ENCODE measurements at places on chromosomes 12 and 14.

GRCh38 chr12:94185801-94186200 lies 37.4 kb downstream of the PLXNC1 start:
- no peak overlapping the region for H3K4me3 ChIP-seq
- no peaks in the 10 kb centered on the region for H3K36me3 ChIP-seq
- no peaks in the 10 kb centered on the region for H3K27me3 ChIP-seq

DNA sequence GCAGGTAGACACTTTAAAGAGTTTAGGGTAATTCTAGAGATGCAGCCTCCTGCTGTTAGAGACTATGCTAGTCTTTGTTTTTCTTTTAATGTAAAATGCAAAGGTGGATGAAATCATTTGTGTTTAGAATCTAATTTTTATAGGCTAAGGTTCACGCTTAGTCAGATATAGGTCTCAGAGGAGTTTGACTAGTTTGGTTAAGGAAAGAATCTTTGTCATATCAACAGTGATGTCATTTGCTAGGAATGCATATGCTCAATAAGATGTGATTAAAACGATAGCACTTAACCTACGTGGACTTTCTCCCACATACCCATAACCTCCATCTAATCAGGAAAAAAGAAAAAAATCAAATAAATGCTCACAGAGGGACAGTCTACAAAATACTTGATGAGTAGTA lies 859.3 kb upstream of the ATXN7L3B start:
- H3K36me3 ChIP-seq = no peaks in the 10 kb centered on the region
- H3K4me1 ChIP-seq = no peaks in the 10 kb centered on the region
- no peak overlapping the region for H3K4me3 ChIP-seq
- DNase-seq = no peak
- no peak overlapping the region for H3K27ac ChIP-seq
- H3K27me3 ChIP-seq = no peaks in the 10 kb centered on the region

DNA sequence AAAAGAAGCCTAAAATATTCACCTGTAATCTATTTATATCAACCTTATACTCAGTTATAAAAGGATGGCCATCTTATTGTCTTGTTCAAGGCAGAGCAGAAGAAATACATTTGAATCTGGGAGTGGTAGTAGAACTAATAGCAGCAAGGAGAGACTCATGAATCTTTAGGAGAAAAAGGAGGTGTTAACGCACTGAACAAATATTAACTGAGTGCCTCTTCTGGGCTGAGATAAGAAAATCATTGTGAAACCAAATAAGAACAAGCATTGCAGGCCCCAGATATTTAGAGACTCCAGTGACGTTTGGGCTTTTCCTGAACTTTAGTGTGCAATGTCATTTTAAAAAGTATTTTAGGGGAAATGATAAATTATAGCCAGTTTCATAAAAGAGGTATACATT lies 790.6 kb downstream of the DIO2 start:
- H3K27ac ChIP-seq = no peak overlapping the region
- H3K27me3 ChIP-seq = no peaks in the 10 kb centered on the region
- H3K4me3 ChIP-seq = no peak overlapping the region
- no peaks in the 10 kb centered on the region for H3K36me3 ChIP-seq

DNA sequence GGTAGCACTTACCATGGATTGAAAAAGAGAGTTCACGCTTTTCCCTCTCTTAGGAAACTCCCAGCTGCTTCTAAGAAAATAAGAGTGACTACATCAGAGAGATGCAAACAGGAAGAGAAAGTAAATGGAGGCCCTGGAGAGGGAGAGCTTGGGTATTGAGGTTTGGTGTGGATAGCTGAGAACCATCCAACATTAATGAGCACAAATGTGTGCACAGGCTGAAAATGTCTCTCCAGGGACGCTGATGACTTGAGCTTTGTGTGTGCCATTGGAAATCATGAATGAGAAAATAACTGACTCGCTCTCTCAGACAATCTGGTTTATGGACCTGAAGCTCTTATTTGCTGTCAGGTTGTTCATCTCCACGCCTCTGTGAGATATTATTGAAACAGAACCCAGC lies 318.8 kb downstream of the NRXN3 start:
- no peak for DNase-seq
- no peaks in the 10 kb centered on the region for H3K4me1 ChIP-seq
- no peak overlapping the region for H3K4me3 ChIP-seq
- no peak overlapping the region for H3K27ac ChIP-seq
